ENCODE measurements at places on chromosomes 4 and X. TPM values are rescaled to one million over a fixed set of nuclear protein-coding genes. Genes with fewer than 3 reads are reported as not detected.

Gene SYP
- 3.7 TPM for polyA plus RNA-seq

Gene OTUD6A
- not detected for polyA plus RNA-seq

Gene PPM1K
- 72.8 TPM for polyA plus RNA-seq

Gene SSX1
- polyA plus RNA-seq, result not detected

Gene SLC49A3
- 5.2 TPM for polyA plus RNA-seq

Gene MAP7D2
- polyA plus RNA-seq, result 0.11 TPM

Gene SPATA4
- 0.35 TPM for polyA plus RNA-seq

Gene PPARGC1A
- polyA plus RNA-seq, result 25.4 TPM

Gene LRCH2
- polyA plus RNA-seq, result 0.65 TPM

Gene FATE1
- 0.53 TPM for polyA plus RNA-seq

Gene RAB9B
- polyA plus RNA-seq, result 6.8 TPM

Gene GYG2
- polyA plus RNA-seq, result 1.2 TPM

Gene ZGRF1
- polyA plus RNA-seq, result 0.85 TPM

DNA sequence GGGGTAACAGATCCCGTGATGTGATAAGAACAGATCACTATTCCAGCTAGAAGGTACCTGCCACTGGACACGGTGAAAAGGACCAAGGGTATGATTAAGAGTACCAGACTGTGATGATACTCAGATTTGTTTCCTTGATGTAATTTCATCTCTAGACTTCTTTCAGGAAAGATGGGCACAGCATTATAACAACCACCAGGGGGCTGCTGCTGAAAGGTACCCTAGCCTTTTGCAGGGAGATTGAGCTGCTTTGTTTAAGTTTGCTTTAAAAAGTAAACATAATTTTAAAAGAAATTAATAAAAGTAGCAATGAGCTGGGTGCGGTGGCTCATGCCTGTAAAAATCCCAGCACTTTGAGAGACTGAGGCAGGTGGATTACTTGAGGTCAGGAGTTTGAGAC is 145.4 kb downstream of the EMCN start:
- no peak for DNase-seq

DNA sequence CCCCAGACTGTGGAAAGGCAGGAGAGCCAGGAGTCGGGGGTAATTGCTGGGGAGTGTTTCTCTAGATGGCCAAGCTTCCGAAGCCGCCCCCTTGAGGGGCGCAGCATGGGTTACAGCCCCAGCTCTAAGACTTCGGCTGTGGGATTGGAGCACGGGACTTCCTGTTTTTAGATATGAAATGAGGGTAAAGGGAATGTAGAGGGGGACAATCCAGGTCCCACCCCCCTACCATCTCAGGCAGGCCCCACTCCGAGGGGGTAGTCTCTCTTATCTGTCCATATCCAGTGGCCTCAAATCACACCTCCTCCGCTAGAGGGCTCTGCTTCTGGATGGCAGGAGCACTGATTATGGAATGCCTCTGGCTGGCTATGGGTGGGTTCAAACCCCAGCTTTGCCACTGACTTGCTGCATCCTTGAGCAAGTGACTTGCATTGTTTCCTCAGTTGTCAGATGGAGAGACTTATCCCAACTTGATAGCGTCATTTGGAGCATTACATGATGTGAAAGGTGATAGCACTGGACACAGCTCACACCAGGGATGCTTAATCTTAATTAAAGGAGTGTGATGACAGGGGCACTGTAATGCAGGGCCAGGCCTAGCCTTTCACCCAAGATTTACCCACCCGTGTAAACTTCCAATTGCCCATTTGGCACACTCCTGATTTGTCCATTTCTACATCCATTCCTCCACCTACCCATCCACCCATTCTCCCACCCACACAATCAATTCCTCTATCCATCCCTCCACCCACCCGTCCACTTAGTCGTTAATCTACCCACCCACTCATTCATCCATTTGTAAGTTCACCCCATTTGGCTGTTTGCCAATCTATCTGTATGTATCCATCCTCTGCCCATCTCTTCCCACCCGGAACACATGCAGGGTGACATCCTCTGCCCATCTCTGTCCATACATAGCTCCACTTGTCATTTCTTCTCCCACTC is 848 bp upstream of the KCND1 start:
- DNase-seq, result peak; percentile 24

DNA sequence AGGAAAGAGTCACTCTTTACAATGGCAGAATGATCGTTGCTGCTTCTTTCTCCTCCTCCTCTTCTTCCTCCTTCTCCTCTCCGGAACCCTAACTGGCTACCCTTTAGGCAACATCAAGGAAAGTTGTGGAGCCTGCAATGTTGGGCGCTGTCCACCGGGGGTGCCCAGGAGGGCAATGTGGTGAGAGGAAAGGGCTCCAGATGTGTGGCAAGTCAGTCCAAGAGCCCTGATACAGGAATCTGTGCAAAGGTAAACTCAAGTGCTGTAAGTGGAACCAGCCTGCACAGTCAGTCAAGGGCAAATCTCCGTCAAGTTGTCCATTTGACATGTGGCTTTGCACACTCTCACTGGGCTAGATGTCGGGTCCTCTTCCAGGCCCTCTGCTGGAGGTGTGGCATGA is 2.8 kb downstream of the RTL5 start:
- no peak for DNase-seq

GRCh38 chrX:94400488-94400887 is 726.5 kb downstream of the FAM133A start:
- DNase-seq, result no peak

- no peak for DNase-seq
Observed at GRCh38 chrX:145002771-145003170, 244.5 kb upstream of the SPANXN1 start.

DNA sequence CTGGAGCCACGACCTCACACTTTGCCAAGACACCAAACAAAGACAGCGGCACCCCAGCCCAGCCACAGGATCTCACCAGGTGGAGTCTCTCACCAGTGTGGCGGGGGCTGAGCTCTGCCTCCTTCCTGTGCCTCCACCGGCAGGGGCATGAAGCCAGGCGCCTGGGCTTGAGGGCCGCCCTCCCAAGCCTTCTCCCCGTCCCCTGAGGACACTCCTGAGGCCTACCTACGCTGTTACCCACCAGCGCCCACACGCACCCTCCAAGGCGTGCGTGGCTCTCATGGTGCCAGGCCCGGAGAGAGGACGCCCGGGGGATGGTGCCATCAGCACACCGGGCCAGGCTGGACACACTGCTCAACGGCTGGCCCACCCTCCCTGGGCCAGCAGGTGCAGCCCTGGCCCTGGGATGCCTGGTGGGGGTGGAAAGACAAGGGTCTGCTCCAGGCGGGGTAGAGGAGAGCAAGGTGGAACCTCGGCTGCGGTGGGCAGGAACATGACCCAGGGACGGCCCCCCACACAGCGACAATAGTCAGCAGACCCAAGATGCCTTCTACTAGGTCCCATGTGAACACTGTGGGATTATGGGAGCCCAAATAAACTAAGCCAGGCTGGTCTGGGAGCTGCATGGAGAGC is 22.1 kb downstream of the NELFA start:
- no peak for DNase-seq

DNA sequence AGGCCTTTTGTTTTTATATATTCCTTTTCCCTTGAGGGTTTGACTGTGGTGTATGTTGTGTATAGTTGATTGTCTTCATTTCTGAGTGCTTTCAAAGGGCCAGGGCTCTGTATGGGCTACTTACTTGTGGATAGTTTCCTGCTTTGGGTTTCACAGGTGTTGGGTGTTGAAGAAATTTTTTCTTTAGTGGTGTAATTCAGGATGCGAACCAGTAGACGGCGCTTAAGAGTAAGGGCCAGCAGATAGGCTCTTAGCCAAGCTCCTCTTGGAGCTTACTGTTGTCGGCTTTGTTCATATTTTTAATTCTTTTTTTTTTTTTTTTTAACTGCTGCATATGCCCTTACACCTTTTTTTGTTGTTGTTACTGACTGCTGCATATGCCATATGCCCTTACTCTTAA is 276.3 kb upstream of the GALNT7 start:
- DNase-seq, result no peak

DNA sequence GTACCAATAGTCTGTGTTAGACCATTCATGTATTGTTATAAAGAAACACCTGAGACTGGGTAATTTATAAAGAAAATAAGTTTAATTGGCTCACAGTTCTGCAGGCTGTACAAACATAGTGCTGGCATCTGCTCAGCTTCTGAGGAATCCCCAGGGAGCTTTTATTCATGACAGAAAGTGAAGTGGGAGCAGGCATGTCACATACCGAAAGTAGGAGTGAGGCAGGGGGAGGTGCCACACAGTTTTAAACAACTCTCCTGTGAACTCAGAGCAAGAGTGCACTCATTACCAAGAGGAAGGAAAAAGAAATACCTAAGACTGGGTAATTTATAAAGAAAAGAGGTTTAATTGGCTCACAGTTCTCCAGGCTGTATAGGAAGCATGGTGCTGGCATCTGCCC is 591.2 kb downstream of the PPP4R3C start:
- no peak for DNase-seq

DNA sequence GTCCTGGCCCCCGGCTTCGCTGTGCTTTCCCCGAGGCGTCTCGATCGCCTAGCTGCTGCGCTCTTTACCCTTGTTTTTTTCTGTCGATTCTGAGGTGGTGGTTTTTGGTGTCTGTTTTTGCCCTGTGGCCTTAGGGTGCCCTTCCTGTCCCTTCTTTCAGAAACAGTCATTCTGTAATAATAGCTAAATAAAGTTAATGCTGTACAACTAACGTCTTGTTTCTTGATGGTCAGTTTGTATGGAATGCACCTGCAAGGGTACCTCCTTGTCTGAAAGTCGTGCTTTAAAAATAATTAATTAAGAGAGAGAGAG is 686 bp downstream of the FIP1L1 start:
- no peak for DNase-seq

- DNase-seq, result peak; percentile 34
Observed at GRCh38 chrX:103918050-103918449, 44.4 kb upstream of the TMSB15B start.

GRCh38 chrX:151984328-151984727 is 9.9 kb upstream of the GABRE start:
- no peak for DNase-seq

GRCh38 chrX:150036641-150037040 is 98.3 kb upstream of the EOLA2 start:
- DNase-seq, result no peak

- DNase-seq, result no peak
Observed at GRCh38 chr4:79249881-79250503, 75.9 kb downstream of the NAA11 start.

DNA sequence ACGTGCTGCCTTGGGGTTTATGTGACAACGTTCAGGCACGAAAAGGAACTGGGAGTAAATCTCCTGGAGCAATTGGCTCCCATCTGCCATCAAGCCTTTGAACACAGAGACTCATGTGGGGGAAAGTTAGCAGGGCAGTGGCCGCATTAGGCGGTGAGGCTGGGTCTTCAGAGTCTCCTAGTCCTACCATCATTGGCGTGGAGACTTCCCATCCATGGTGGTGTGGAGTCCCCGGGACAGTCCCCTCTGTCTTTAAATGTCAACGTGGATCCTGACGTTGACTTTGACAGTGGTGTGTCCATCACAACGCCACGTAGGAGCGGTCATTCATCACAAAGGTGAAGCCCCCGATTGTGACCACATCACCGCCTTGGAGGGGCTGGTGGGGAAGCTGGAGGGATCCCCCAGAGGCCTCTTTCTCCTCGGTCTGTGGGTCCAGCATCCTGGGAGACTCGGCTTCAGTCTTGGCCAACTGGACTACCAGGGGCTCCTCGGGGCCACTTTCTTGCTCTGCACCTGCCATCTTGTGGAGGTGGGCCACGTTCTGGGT is 21.8 kb downstream of the CRLF2 start:
- DNase-seq, result no peak

DNA sequence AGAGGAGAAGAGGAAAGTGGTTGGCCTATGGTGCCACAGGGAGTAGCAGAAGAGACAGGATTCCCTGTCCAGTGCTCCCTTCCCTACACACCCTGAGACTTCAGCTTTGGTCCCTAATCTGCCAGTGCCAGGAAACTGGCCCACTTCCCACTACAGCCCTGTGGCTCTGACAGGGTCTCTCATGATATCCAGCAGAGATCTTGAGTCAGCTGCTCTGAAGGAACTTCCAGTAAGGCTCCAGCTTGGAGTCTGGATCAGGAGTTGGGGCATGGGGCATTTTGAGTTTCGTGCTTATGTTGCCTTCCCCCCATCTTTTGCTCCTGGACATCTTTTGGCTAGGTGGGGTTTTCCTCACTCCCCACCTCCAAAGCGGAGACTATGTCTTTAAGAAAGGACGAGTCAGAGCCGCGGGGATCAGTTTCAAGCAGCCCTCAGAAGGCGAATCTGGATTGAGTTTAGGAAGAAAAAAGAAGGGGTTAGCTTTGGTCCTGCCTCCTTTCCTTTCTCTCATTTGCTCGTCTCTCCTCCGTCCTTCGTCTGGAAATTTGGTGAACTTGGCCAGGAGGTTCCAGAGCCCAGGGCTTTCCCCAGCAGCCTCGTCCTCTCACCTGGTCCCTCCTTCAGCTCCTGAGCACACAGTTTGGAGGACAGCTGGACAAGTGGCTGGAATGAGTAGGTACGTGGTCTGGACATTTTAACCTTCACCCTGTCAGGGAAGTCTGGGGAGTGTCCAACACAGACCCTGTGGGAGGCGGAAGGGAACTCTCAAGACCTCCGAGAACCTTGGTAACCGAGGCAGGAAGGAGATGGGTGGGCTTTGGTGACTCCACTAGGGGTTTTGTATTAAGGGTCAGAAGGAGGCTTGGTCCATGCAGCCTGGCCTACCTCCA is 104.4 kb downstream of the RTL5 start:
- DNase-seq, result no peak

GRCh38 chrX:14819769-14820168 is 53.1 kb downstream of the FANCB start:
- no peak for DNase-seq

GRCh38 chrX:44152852-44153251 is 179.7 kb upstream of the NDP start:
- DNase-seq, result no peak

GRCh38 chrX:113136836-113137235 is 296.2 kb upstream of the AMOT start:
- no peak for DNase-seq

DNA sequence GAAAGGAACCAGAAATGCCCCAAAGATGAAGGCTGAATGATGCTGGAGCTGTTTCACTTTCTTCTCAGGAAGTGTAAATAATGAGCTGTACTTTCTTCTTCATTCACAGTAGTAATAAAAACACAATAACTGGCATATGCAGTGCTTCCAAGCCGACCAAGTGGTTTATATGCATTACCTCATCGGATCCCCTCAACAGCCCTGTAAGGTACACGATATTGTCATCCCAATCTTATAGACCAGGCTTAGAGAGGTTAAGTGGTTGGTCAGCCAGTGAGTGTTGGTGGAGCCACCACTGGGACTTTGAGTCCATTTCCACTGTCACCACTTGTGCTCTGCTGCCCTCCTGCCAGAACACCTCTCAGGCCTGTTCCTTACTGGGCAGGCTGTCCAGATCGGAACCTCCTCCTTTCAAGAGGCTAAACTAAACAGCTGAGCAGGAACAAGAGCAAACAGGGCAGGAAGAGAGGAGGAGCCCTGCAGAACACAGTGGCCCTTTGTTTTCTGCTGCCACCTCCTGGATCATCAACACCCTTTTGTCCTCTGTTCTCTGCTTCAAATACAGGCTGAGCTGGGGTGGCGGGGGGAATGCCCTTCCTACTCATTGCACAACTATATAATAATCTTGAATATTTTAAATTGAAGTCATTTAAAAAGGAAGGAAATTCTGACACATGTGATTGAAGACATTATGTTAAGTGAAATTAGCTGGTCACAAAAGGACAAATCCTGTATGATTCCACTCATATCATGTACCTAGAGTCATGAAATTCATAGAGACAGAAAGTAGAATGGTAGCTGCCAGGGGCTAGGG is 112.5 kb upstream of the ATP6AP2 start:
- DNase-seq, result peak; percentile 51

- no peak for DNase-seq
Observed at GRCh38 chr4:86848732-86849619, at the start of gene SLC10A6. SLC10A6 (minus strand) TSS chr4:86849384; CDS start chr4:86849115, 269 bp downstream.

GRCh38 chr4:99077177-99077576 is 11.4 kb downstream of the ADH5 start:
- DNase-seq, result no peak

- no peak for DNase-seq
Observed at GRCh38 chr4:108272046-108272445, 103.3 kb upstream of the LEF1 start.
